Large intestine (tissue), 12 donors: ENCODE measurements at places on chromosomes 3 and 15. TPM values are rescaled to one million over a fixed set of nuclear protein-coding genes. Genes with fewer than 3 reads are reported as not detected.
A peak's percentile ranks its signal among the peaks of the same experiment; 100 is the strongest.

The NEO1 gene
- 135 TPM for polyA plus RNA-seq

The DPH6 gene
- polyA plus RNA-seq, result 16.6 TPM

GRCh38 chr15:96183514-96183850 is 147.0 kb upstream of the NR2F2 start:
- no peak for DNase-seq

The AHSG gene
- polyA plus RNA-seq, result 1.8 TPM

GRCh38 chr15:92000709-92001108 is 147.2 kb downstream of the SLCO3A1 start:
- no peak for DNase-seq

- DNase-seq, result peak; percentile 20
Measured at GRCh38 chr3:43995547-43996378, 245.9 kb upstream of the TOPAZ1 start.

The RCCD1 gene
- polyA plus RNA-seq, result 22.9 TPM

GRCh38 chr3:118137778-118138177 is 896.9 kb downstream of the IGSF11 start:
- no peak for DNase-seq

The IGSF11 gene
- 1.9 TPM for polyA plus RNA-seq

DNA sequence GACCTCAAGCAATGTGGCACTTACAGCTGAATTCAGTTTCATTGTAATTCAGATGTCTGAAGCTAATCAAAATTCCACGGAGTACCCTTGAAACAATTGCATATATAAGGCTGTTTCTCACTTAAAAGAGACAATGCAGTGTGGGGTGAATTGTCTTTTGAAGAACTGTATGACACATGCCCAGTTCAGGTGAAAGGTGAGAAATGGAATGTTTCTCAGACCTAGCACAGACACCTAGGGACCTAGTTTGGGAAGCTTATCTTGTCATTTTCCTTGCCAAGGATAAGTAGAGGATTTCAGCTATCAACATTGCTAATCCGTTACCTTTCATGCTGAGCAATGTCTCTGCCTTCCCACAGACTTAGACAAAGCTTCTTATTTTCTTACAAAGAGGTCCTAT is 36.3 kb downstream of the MBNL1 start:
- DNase-seq, result no peak

- DNase-seq, result no peak
Measured at GRCh38 chr3:141840737-141841544, 35.5 kb upstream of the ATP1B3 start.

DNA sequence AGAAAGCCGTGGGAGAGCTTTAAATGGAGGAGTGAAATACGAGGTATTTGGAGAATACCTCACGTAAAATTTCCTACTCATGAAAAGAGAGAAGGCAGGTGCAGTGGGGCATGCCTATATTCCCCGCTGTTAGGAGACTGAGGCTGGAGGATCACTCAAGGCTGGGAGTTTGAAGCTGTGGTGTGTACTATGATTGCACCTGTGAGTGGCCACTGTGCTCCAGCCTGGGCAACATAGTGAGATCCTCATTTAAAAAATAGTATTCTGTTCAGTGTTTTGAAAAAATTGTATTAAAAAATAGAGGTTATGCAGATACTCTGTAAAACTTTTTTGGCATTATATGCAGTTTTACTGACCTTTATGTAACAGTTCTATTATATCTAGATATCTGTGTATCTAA is 20.0 kb downstream of the UBE2E1 start:
- no peak for DNase-seq

- DNase-seq, result no peak
Measured at GRCh38 chr15:59567324-59567723, 44.3 kb upstream of the GCNT3 start.

The OR5H15 gene
- not detected for polyA plus RNA-seq

DNA sequence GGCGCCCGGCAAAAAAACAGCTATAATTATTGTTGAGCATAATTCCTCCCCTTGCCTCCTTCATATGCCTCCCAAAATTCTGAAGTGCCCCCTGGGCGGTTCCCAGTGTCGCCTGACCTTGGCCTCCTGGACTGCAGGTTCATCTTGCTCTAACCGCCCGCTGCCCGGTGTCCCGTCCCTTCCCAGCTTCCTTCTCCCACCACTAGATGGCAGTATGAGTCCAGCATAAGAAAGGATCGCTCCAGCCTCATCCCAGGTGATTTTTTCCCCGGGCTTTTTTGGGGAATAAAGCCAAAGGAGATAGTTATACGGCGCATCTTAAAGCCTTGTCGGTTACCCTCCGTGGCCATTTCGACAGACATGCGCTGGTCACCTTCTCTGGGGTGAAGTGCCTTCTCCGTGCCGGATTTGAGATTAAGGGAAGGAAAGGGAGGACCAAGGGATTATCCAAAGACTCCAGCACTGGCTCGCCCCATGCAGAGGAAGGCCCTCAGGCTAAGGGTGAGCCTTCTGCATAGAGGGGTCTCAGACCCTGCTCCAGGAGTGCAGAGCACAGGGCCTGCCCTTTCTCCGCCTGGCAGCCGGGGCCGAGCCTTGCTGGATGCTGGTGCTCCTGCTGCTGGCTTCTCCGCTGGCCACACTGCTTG is 45.8 kb upstream of the TRA2B start:
- DNase-seq, result peak; percentile 42

- peak; percentile 25 for DNase-seq
Measured at GRCh38 chr15:80456517-80457492, 52.6 kb downstream of the ARNT2 start.

The FES gene
- polyA plus RNA-seq, result 17.9 TPM

DNA sequence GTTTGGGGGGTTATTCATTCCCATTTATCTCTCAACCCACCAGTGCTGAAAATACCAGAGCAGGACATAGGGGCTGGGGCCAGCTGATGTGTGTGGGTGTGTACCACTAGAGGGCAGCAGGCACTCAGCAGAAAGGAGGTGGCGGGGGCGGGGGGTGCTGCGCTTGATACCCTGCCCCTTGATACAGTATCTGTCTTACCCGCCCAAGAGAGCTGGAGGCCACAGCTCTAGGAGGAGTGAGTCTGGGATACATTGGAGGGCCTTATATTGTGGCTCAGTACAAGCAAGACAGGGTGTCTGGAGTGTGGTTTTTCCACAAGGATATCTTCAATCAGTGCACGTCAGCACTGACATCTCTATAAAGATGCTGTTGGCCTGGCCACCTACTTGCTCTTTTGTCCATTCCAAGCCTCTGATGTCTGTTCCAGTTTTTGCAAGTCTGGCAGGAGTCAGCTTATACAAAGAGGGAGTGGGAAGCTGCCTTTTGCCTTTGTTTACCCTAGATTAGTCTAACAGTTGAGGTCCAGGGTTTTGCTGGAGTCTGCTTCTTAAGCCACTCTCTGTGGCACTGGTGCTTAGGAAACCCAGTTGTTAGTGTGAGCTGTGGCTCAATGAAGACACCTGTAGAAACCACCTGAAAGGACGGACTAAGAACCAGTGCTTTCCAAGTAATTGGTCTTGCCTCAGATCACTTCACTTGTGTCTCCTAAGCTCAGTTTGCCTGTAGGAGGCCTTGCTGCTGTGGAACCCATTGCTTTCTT is 1.5 kb upstream of the RBM15B start:
- DNase-seq, result no peak

DNA sequence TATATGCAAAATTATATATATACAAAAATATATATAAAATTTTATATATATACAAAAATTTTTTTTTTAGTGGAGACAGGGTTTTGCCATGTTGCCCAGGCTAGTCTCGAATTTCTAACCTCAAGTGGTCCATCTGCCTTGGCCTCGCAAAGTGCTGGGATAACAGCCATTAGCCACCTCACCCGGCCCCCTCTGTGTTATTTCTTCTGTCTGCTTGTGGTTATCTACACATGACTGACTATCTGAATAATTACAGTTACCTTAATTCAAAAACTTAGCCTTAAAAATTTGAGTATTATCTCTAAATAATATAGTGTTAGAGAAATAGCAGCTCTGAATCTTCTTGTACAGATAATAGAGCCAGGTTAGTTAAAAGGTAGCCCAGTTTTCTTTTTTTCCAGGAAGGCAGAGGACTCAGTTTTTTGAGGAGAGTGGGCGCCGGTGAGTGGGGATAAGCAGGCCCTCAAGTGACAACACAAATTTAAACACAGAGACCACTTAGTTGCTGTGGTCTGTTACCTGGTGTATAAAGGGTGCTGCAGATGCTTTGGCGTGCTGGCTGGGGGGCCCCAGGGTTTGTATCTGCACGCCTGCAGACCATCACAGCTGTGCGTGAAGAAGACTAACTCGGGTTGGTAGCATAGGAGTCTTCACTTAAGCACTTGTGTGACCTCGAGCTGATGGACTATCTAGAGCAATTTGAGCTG is 83.7 kb downstream of the TRAK1 start:
- DNase-seq, result no peak

The MYNN gene
- 18.0 TPM for polyA plus RNA-seq

GRCh38 chr15:82877825-82878224 is 68.4 kb downstream of the WHAMM start:
- DNase-seq, result no peak

GRCh38 chr3:52234516-52235447 is 4.2 kb downstream of the TWF2 start:
- DNase-seq, result no peak

The CSPG5 gene
- polyA plus RNA-seq, result 2.3 TPM

DNA sequence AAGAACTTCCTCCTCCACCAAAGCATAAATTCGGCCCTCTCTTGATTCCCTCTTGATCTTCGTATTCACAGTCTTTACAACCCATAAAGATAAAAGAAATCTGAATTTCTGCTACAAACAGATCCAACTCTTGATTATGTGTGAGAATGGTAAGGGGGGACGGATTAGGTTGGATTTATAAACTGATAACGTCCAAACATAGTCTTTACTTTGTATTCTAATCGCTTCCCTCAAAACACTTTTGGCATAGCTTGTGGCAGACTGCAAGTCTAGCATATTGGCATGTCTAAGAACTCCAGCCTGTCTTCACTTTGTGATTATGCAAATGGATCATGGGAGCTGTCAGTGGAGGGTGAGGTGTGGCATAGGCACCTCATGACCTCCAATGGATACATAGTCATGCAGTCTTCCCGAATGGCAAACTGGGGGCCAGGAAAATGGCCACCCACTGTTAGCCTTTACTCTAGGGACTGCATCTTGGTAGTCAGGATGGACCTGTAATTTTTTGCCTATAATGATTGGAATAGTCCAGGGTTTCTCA is 24.3 kb upstream of the GPR171 start:
- no peak for DNase-seq

The NR1I2 gene
- 89.1 TPM for polyA plus RNA-seq

DNA sequence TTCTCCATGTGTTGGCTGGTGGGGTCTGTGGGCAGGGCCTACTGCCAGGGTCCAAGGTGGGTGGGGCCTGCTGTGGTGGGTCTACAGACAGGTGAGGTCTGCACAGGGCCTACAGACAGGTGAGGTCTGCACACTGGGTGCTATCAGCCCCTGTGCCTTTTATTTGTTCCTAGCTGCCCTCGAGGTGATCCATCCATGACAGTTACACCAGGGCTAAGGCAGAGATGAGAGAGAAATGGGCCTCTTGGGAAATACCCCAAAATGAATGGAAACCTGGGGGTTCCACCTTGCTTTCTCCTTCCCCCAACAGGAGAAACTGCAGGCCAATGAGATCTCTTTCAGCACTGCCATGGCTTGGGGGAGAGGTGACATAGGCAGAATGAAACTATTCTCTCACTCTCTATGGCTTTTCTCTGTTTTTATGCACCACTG is 36.4 kb downstream of the CFAP100 start:
- no peak for DNase-seq

The ZMYND10 gene
- polyA plus RNA-seq, result 0.99 TPM

The RBP2 gene
- 2,966 TPM for polyA plus RNA-seq

- DNase-seq, result no peak
Measured at GRCh38 chr3:188663839-188664238, 507.9 kb upstream of the TPRG1 start.

GRCh38 chr3:183259621-183260020 is 6.6 kb downstream of the B3GNT5 start:
- DNase-seq, result no peak

The ACAD9 gene
- polyA plus RNA-seq, result 33.1 TPM

DNA sequence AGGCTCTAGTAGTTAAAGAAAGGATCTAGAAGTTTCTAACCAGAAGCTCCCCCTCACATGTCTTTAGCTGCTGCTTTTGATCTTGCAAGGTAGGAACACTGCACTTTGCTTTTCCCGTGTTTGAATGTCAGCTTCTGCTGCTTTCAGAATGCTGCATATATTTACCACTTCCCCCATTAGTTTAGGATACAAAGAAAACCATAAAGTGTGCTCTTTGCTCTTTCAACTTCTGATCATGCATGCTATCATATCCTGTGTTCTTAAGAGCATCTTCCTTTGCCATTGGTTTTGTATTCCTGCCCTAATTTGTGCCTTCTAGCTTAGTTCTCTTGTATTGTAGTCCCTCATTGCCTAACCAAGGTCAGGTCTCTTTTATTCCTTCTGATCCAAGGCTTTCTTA is 43.3 kb downstream of the ZNF609 start:
- no peak for DNase-seq

- DNase-seq, result no peak
Measured at GRCh38 chr15:48834756-48835155, 23.9 kb upstream of the CEP152 start.

- DNase-seq, result no peak
Measured at GRCh38 chr3:184846496-184846895, 34.5 kb downstream of the VPS8 start.

The LRTM1 gene
- 0.25 TPM for polyA plus RNA-seq

DNA sequence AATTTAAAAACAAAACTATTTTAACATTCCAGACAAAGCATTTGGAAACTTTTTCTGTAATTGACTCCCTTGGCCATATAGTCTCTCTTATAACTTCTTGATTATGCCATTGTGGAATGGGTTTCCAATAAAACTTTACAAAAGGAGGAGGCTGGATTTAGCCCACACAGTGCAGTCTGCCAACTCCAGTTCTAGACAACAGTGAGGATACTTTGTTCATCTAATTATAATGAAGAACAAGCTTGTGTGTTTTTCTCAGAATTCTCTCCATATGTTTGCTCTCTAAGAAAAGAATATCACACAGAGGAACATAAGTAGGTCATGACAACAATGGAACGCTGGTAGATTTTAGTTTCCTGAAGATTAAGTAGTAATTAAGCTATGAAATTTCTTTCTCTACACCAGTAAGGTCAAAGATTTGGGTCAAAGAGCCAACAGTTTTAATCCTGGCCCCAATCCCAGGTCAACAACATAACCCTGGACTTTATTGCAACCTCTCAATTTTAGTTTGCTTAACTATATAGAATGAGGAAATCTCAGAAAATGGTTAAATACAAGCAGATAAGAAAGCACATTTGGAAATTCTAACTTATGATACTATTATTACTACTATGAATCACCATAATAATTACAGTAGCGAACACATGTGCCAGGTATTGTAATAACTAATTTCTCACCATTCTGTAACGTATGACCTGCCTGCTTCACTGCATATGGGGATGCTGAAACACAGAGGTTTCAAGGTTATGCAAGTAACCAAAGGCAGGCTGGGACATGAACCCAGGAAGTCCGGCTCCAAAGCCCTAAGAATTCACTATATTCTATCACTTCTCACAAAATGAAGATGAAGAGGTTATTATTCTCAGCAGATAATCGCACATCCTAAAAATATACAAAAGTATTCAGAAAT is 65.7 kb downstream of the TJP1 start:
- DNase-seq, result no peak

DNA sequence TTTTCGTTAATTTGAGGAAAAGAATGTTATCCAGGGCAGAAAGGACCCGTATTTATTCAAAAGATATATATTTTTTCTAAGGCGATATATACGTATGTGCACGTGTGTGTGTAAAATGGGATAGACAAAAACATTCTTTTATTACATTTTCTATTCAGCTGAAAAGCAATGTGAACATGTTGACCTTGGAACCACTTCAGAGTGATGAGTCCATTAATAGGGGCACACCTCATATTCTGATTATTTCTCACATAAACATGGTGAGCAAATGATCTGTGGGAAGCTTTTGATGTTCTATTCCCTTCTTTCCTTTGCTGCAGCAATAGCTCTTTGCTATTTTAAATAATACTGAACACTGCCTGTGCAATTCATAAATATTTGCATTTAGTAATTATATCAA is 87.6 kb downstream of the SYNPR start:
- DNase-seq, result no peak
